ENCODE measurements at places on chromosomes 1 and 21.

DNA sequence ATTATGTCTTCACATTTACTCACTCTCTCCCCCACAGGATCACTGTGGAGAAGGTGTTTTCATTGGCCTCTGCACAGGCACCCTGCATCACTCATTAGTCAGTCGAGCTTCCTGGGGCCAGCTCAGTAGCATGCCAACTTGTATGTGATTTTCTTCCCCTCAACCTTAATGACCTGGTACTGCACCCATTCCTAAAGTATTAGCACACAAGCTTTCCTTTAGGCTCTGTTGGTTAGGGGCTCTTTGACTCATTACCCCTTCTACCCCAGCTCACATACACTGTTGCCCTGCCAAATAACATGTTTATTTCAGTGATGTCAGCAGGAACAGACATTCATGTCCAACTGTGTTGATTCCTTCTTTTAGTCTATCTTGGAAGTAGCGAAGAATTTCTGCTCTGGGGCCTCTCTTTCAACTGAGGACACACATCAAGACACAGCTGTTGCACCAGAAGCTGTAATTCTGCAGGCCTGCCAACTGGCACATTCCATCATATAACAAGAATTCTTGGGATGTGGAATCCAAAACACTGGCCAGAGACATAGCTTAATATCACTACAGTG, 603.5 kb upstream of the ADAMTS5 start:
- no peak for DNase-seq

- no peak for DNase-seq
Measured at GRCh38 chr1:51679435-51679834, 62.5 kb downstream of the OSBPL9 start.

DNA sequence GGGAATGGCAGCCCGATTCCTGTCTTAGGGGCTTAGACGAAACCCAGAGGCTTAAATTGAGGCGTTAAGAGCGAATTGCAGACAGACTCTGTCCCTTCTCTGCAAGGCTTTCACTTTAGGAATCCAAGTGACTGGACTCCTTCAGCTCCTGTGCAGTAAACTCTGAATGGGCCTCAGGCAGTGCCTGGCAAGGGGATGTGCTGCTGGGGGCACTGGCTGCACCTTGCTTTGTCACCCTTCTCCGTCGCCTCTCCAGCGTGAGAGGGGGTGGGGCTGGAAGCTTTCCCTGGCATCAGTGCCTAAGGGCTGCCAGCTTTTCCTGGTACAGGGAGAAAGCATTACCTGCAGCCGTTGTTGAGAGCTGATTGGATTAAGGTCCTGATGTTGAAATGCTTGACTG, 39.9 kb upstream of the NFASC start:
- no peak for DNase-seq

DNA sequence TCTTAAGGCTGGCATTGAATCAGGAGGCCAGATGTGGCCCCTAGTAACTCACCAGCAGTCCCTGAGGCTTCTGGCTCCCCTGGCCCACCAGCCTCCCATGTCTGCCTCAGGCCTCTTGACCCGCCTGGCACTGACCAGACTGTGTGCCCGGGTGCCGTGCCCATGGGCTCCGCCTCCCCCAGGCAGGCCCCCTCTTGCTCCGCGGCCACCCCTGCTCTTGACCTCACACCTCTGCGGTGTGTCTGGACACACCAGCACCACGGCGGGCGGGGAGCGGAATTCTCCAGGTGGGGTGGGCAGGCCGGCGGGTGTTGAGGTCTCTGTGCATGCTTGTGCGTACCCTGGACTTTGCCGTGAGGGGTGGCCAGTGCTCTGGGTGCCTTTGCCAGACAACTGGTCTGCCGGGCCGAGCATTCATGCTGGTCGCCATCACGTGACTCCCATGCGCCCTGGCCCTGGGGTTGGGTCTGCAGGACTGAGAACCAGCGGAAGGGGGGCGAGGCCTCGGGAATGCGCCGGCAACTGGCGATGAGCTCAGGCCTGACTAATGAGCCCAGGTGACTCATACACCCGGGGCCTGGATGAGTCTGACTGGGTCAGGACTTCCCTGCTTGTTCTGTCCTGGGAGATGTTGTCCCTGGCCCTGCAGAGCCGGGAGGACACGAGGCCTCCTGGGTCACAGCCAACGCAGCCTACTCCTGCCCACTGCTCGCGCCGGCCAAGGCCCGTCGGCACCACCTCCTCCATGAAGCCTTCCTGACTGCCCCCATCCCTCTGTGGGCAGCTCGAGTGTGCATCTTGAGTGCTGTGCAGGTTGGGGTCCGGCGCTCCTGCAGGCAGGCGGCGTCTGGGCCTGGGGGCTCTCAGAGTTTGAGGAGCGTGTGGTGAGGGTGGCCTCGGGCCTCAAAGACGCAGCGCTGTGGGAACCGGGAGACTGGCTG, 22.6 kb downstream of the COL18A1 start:
- DNase-seq = no peak

GRCh38 chr21:32494934-32495709, 82.6 kb downstream of the EVA1C start:
- DNase-seq = peak; percentile 21

- peak; percentile 33 for DNase-seq
Measured at GRCh38 chr1:15968172-15968571, 7.7 kb downstream of the ZBTB17 start.
